ENCODE measurements at places on chromosomes 3 and 15. TPM values are rescaled to one million over a fixed set of nuclear protein-coding genes. Genes with fewer than 3 reads are reported as not detected.

The RTP3 gene
- not detected for total RNA-seq

The LYZL4 gene
- not detected for total RNA-seq

The ZNF621 gene
- total RNA-seq = 8.0 TPM

The NR2E3 gene
- not detected for total RNA-seq

The GADL1 gene
- total RNA-seq = not detected

The CTXN2 gene
- not detected for total RNA-seq

The TPRG1 gene
- total RNA-seq = 10.8 TPM

The SCG5 gene
- 17.2 TPM for total RNA-seq

The THOC7 gene
- total RNA-seq = 44.6 TPM

The GHSR gene
- total RNA-seq = not detected

The FBXO40 gene
- total RNA-seq = 0.12 TPM

The GRAMD1C gene
- total RNA-seq = 1.9 TPM

The IL17RE gene
- 1.1 TPM for total RNA-seq

The SUCNR1 gene
- total RNA-seq = 0.50 TPM
